Mammary epithelial cell (primary cell): ENCODE measurements at places on chromosomes 3 and 15. TPM values are rescaled to one million over a fixed set of nuclear protein-coding genes. Genes with fewer than 3 reads are reported as not detected.

DNA sequence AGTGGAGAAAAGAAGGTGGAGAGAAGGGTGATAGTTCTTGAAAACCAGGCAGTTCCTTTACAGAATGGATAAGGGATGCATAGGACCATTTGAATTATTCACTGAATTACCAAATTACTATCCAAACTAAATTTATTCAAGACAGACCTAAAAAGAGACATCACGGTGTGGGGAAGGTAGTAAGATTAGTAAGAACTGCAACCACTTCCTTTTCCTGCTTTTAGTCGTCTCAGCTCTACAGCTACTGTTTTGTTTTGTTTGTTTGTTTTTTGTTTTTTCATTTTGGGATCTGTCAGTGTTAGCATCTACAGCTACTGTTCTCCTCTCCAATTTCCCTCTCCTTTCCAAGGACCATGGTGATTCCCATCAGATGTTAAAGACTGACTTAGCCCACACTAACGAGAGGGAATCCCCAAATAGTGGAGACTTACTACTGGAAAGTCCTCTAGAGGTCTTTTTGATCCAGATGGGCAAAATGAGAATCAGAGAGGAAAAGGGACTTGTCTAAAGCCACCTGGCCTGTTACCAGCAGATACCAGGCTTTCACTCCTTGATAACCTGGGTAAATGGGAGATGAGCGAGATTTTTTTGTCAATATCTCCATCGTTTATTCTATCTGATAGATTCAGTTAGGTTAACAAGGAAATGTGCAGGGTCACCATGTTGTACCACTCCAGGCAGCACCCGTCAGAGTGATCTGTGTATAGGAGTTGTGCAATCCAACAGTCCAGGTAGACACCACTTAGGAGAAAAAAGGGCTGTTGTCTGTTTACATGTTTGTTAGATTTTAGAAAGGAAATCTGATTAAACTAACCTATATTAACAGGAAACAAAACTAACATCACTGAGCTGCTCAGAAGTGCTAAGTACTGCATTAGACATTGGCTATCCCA is 6.0 kb downstream of the HCLS1 start:
- DNase-seq, result no peak

DNA sequence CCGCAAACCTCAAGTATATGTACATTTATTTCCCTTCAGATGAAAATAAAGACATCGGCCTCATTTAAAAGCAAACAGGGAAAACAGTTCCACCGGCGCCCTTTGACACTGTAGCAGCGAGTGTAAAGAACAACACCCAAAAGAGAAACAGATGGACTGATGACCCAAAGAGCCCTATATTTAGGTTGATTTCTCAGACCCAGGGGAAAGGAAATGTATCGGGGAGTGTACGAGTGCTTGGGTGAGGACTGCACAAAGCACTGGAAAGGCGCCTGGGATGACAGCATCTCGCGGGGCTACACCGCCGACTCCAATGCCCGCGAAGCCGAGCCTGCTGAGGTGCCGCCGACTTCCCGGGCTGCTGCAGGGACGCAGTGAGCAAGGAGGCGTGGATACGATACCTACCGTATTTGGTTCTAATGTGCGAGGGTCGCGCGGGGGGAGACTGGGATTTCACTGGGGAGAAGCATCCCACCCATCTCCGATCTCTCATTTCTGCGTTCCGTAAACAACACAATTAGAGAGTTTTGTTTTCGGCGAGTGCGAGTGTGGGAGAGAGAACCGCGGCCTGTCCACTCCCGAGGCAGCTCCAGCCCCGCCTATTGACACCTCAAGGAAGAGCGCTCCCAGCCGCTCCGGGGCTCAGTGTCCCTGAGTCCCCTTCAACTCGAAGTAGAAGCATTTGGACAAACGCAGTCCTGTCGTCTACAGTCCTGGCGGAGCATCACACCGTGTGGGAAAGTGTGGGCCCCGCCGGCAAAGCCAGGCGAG is 2.0 kb downstream of the MECOM start:
- peak; percentile 46 for DNase-seq

DNA sequence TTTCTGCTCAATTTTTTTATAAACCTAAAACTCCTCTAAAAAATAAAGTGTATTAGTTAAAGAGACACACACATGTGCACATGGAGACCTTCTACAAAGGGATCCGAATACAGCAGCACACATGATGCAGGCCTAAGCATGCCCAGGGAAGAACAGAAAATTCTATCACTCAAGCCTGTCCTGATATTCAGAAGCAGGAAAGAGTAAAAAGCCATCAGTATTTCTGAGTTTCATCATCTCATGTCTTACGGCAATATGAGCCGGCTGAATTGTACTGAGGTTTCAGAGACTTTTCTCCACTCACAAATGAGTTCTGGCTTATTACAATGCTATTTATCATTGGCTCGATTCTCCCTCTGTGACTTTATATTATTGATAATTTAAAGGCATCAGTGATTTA is 97.5 kb downstream of the CADPS start:
- DNase-seq, result no peak

CIDEC gene
- total RNA-seq, result not detected in 2 replicates

LINGO1 gene
- total RNA-seq, result not detected
